Lower leg skin (tissue), 4 donors: ENCODE measurements at places on chromosomes 5 and 9.

DNA sequence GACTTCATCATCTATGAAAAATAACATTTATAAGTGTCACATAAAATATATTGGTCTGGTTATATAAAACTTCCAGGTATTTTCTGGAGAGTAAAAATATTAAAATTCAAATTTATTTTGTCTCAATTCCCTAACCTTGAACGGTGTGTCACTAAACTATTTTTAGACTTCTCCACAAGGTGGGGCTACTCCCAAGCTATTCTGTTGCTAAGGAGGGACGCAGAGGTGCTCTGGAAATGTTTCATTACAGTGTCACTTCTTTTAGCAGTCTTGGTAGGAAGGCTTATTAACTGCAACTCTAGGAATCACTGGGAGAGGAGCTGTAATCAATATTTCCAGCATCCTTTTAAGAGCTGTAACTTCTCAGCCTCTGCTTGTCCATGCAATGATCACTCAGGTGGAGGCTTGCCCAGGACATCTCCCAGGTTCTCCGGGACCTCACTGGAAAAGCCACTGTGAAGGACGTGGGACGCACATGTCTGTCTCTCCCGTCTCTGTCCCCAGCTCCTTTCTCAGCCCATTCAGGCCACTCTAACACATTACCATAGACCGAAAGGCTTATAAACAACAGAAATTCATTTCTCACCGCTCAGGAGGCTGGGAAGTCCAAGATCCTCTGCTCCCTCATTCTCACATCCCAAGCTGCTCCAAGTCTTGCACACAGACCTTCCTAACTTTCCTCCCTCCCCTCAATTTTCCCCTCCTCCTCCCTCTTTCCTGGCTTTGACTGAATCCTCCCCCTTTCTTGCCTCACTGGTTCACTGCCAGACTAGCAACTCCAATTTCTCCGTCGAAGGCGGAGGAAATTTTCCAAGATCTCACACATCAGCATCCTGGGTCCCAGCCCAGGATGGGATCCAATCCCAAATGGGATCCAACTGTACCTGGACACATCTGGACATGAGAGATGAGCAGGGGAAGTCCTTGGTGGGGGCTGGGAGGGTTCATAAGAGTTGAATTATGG, 32.7 kb upstream of the DNAH5 start:
- no peak for DNase-seq

DNA sequence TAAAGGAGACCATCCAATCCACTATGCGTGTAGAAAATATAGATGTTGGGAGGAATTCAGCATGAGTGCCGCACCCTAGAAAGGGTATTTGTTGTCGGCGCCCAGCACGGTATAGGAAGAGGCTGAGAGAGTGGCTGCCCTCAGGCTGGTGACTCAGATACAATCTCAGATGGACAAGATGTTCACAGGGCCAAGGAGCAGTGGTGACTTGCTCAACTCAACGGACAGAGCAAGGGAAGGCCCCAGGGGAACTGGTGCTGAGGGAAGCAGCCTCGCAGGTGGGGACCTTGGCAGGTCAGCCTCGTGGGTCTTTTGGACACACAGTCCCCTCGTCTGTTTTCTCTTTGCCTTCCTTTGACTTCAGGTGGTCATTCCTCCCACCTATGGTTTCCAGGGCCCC, 28.0 kb upstream of the IRX2 start:
- no peak for DNase-seq

DNA sequence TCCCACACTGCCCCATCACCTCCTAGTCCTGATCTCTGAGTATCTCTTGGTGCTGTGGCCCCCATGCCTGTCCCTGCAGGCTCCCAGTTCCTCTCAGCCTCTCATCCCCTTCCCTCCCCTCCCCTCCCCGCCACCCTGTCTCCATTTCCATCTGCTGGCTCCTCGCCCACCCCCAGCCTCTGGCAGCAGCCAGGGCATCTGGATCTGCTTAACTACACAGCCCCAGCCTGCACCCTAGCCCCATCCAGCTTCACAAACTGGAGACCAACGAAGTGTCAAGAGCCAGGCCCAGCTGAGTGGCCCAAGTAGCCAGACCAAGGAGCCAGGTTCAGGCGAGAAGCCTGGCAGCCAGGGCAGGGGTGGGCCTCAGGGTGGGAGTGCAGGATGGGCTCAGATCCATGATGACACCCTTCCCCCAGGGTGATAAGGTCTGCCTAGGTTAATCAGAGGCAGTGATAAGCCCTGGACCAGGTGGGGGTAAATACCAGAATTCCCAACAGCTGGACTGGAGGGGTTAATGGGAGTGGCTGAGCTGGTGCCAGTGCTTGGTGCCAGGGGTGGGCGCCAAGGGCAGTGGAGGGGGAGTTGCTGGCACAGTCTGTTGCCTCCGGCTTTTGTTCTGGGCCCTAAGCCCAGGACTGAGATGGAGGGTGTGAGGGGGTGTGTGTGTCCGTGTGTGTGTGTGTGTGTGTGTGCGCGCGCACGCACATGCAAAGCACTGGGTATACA, 2.5 kb downstream of the IL11RA start:
- DNase-seq: no peak

DNA sequence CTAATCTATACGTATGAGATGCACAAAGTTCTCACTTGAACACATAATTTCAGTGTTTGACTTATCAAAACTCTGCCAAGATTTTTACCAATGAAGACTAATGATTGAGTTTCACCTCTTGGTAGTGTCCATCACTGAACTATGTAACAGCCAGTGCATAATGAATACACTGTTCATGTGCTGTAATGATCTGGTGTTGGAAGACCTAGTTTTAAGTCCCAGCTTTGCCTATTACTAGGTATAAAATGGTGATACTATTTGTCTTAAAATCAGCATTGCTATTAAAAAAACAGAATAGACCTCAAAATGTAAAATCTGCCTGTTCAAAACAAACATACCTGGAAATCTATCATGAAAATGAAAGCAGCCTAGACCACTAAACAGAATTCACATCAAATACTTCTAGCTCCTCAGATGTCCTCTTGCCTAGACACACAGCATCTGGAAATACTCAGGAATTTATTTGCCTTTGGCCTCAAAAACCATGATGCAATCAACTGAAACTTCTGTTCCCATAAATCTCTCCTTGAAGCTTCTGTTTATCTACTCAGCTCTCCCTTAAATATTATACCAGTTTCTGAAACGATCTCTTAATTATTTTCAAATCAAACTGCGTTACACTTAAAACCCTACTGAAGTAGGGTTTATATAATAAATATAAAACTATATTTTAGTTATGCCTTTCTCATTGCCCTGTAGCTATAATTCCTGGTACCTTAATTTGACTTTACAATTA, 38.1 kb downstream of the MRPS27 start:
- DNase-seq: no peak

DNA sequence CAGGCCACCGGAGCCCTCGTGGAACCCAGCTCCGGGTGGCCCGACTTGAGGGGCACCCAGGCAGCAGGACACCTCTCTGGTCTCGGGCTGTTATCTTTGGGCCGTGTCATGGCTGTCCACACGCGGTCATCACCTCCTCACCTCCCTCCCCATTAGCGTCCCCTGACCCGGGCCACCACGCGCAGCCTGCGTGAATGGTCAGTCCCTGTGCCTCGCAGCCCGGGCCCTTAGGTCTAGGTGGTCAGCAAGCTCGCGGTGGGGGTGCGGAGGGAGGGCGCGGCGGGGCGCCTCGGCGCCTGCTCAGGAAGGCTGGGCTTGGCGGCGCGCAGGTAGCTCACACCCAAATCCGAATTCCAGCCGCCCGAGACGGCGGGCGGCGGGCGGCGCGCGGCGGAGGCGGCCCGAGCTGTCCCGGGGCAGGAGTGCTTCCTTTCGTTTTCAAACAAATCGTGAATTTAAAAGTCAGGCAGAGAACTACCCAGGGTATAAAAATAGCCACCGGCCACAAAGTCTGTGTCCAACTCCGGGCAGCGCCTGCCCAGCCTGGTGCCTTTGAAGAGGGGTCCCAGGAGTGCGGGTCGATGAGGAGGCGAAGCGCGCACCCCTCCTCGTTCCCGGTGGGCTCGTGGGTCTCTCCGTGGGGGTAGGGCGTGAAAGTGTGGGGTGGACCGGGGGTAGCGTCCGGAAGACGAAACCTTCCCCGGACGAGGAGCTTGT, 1.0 kb upstream of the RXRA start:
- peak; percentile 54 for DNase-seq

GRCh38 chr5:73918791-73919221, 292.8 kb downstream of the ARHGEF28 start:
- DNase-seq: no peak

GRCh38 chr5:138468966-138469539, 3.8 kb downstream of the EGR1 start:
- DNase-seq: no peak

DNA sequence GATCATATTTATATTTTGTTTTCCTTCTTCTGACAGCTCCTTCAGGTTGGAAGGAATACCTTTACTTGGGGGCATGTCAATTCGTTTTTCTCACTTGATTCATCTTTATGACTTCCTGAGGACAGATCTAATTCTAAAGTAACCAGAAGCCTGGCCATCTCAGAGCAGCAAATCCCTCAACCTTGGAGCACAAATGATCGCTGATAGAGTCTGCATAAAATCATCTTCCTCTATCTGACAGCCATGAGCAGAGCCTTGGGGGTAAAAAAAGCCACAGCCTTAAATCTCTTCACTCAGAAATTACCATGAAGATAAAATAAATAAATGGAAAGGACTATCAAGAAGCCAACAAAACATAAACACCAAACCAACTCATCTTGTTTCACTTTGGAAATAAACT, 325.8 kb downstream of the PRR16 start:
- DNase-seq: no peak

DNA sequence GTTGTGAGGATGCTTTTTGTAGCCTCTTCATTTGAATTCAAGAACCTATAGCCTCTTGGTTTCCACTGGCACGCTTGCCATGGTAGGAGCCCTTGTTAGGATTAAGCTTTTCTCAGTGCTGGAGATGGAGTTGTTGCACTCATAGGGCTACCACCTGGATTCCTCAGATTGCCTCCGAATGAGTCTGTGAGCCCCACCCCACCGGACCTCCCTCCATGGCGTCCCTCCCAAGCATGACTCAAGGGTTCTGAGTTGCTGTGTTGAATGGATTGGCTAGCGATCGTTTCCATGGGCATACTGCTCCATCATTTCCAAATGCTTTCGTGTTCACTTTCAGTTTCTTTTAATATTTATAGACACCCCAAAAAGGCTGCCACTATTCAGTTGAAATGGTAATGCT, 69.9 kb downstream of the DAPK1 start:
- DNase-seq: no peak

GRCh38 chr5:93583768-93584595, 960 bp downstream of the NR2F1 start:
- DNase-seq: no peak
